ENCODE measurements at places on chromosomes 5 and 9.

DNA sequence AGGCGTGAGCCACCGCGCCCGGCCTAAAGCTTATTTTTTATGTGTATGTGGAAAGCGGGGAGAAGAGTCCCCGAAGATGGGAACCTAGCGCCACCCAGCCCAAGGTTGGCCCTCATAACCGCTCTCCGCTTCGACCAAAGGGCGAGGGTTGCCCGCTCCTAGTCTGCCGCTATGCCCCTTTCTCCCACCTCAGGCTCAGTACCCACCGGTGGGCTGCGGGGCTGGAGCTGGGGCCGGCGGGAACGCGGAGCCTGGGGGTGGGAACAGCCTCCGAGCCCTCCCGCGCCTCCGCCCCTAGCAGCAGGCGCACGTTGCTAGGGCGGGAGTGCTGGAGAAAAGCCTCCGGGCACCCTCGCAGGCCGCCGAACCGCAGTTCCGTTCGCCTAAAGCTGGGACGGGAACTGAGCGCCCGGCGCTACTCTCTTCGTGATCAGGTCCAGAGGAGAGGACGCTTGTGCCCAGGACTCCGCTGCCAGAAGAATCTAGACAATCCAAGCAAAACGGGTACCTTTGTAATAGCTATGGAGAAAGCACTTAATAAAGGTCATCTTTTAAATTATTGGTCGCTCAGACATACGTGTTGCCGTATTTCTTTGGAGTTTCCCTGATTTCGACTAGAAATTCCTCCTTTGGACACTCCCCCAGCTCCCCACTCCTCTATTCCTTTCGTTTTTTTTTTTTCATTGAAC, at the start of gene WDR31:
Gene WDR31 (minus strand): TSS at position 265 of the 689 bp plus-strand sequence. CDS start 8,253 bp downstream, outside the sequence.
- DNase-seq: peak; percentile 79

DNA sequence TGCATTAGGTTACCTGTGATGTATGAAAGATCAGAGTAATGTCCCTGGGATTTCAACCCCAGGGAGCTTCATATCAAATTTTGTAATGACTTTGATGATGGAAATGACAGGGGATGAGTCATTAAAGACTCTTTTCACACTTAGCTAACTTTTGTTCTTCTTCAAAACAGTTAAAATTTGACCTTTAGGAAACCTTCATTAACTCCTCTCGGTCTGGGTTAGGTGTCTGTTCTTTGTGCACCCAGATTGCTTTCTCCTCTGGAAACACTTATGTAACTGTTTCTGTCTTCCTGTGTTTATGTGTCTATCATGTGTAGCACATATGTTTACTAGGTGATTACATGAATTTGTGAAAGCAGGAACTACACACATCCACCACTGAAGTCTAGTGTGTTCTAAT, 1.6 kb downstream of the SRFBP1 start:
- DNase-seq: no peak

DNA sequence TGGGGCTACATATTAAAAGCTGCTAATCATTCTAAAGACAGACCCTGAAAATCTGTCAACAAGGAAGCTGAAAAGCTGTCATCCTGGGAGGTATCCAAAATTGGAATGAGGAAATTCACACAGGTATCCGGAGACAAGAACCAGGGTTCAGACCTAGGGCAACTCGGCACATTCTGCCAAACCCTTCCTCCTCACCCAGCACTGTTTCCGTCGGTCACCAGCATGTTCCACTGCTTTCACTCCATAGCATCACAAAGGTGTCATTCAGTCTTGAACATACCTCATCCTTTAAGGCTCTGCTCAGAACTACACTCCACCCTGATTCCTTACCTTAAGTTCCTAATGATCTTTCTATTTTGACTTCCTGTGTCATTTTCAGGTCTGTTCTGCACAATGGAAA, 153.1 kb upstream of the RASA1 start:
- no peak for DNase-seq

DNA sequence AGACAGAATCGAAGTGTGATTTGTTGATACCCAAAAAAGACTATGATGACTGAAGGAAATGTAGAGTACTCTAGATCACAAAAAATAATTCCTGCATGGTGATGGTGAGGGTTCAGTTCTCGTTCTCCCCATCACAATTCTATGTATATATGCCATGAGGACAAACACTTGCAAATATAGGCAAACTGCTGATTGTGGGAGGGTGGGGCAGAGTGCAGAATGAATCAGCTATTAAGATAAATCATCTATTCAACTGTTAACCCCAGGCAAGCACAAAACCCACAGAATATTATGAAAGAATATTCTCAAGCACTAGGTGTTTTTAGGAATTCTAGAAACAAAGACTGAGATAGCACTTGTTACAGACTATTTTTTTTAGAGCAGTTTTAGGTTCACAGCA, 13.9 kb upstream of the UBLCP1 start:
- DNase-seq: no peak

DNA sequence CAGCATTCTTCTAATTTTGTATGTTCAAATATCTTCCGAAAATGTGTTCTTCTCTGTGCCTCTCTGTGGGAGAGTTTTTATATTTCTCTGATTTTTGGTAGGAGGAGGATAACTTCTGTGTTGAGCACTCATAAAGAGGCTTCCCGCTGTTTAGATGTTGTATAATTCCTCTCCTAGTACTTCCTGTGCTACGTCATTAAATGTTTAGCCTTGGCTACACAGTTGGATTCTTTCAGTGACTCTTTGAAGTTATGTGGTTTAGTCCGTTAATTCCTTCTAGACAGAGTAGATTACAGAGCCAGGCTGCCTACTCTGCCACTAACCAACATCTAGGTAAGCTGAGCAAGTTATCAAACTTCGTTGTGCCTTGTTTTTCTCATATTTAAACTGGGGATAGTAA, 302.6 kb downstream of the OSTF1 start:
- no peak for DNase-seq

DNA sequence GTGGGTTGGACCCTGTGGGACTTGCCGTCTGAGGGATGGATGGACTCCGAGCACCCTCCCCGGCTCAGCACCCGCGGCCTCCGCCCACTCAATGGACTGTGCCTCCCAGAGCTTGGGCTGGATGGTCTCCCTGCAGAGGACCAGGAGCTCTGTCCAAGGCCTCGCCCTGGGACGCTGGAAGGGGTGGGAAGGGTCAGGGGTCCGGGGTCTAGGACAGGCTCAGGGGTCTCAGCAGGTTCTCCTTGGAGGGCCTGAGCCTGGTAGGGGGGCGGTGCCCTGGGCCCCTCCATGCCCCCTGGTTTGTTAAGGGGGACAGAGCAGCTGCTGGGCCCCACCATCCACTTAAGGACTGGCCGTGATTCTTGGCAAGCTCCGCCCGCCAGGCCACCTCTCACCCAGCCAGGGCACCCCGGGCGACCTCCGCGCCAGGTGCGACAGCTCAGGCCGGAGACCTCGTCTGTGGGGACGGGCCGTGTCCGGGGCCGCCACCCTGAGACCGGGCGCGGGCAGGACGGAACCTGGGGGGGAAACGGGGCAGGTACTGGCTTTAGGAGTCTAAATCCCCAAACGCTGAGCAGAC, 29.2 kb downstream of the EXOC3 start:
- DNase-seq: no peak

- DNase-seq: no peak
Measured at GRCh38 chr5:96177303-96177869, 215.7 kb upstream of the ELL2 start.

- DNase-seq: no peak
Measured at GRCh38 chr9:107034831-107035230, 171.9 kb downstream of the ZNF462 start.

- DNase-seq: no peak
Measured at GRCh38 chr5:133977161-133977787, 8.8 kb upstream of the C5orf15 start.

DNA sequence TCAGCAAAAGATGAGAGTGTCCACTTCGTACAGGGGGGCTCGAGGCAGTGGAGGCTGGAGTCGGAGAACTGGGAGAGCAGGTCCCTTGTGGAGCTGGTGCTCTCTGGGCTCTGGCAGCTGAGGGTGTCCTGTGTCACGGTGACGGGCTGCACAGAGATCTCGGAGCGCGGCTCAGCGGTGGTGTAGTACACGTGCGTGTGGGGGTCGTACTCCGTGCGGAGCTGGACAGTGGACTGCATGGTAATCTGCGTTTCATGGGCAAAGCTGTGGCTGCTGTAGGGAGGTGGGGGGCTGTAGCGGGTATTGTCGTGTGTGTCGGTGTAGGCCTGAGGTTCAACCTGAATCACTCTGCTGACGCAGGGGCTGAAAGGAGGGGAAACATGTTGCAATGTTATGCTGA, 48.0 kb downstream of the PTCH1 start:
- no peak for DNase-seq

GRCh38 chr5:176737746-176738636, 72.4 kb upstream of the UNC5A start:
- DNase-seq: no peak

DNA sequence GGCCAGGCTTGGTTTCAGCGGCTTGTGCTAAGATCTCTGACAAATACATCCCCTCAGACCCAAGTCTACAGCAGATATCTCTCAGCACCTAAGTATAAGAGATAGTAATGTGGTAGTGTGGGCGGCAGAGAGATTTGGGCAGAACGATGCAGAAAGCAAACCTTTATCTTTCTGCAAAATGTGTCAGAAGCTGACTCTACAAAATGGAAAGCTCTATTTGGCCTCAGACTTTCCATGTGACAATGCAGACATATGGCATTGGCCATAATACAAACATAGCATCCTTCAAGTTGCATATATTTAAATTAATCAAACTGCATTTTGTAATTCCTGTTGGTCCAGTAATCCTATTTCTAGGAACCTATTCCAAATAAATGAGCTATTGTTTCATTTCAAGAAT, 102.5 kb upstream of the RAI14 start:
- no peak for DNase-seq

- DNase-seq: no peak
Measured at GRCh38 chr9:85062385-85063022, 393.0 kb downstream of the NTRK2 start.

- DNase-seq: no peak
Measured at GRCh38 chr5:56523790-56524575, 290.9 kb upstream of the ANKRD55 start.

- no peak for DNase-seq
Measured at GRCh38 chr5:98301547-98301946, 471.9 kb upstream of the RGMB start.

GRCh38 chr5:98807806-98808205, 34.3 kb downstream of the RGMB start:
- DNase-seq: no peak

- DNase-seq: no peak
Measured at GRCh38 chr5:125175348-125176004, 429.0 kb upstream of the ZNF608 start.

GRCh38 chr9:126401107-126401506, 74.5 kb downstream of the MVB12B start:
- no peak for DNase-seq

- DNase-seq: peak; percentile 76
Measured at GRCh38 chr9:129489838-129490582, 130.9 kb downstream of the C9orf50 start.

DNA sequence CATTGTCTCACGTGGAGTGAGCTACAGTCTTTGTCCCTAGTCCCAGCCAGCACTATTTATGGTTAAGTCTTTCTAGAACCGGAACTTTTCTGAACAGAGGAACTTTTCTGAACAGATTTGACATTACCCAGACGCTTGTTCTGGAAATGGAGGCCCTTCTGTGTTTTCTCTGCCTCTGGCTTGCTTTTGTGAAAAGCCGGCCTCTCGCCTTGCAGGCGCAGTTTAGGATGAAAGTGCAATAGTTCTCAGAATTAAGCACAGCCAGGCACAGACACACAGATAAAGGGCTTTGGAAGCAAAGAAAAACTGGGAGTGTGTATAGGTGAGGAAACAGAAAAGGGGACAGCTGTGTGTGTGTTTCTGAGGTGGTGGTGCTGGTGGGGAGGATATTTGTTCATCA, 5.9 kb downstream of the GDNF start:
- no peak for DNase-seq

GRCh38 chr5:113205807-113206206, 229.0 kb downstream of the TSSK1B start:
- no peak for DNase-seq

- DNase-seq: no peak
Measured at GRCh38 chr5:52863715-52864290, 76.1 kb downstream of the ITGA1 start.

DNA sequence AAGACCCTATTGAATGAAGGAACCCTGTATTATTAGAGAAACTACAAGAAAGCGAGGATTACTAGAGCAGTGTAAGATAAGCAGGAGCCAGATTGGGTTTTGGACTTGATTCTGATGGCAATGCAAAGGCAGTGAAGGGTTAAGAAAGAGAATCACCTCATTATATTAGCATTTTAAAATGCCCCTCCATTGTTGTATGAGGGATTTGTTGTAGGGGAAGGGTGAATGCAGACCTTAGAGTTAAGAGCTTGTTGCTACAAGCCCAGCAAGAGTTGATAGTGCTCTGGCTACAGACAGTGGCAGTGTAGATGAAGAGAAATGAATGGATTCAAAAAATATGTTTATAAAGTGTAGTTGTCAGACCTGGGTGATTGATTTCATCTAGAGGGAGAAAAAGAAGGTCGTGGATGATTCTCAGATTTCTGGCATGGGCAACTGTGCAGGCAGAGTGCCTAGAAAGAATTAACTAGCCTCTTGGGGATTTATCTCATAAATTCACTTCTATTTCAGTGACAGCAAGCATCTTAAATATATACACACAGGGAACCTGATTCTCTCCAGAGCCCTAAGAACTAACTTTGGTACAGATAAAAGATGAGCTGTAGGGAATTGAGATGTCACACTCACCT, 344.8 kb downstream of the ARRDC3 start:
- DNase-seq: no peak

DNA sequence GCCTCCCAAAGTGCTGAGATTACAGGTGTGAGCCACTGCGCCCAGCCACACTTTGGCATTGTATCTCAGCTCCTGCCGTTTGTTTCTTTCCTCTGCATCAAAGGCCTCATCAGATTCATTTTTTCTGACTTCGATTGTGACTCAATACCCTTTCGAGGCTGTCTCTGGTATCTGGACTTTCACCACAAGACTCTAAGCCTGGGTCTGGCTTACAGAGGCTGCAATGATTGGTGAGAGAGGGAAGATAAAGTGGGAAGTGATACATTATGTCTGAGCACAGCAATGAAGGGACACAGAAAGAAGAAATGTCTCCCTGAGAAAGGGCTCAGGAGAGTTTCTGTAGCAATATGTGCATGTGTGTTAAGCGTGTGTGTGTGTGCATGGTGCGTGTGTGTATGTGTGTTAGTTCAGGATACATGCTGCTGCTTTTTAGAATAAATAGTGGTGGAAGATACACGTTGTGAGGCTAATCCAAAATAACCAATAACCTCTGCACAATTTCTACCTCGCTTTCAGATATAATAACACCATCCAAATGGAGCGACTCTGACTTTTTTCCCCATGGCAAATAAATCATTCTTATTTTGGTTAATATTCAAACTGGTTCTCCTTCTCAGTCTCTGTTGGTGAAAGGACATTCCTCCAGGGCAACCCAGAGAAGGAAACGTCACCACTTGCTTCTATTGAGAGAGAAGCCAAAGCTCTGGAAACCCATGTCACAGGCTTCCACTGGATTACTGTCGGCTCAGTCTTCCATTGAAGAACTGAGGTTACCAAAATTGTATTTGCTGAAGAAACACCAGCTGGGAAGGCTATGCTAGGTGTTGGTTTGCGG, 8.1 kb upstream of the DAB2 start:
- DNase-seq: no peak

Data from CD4-positive, alpha-beta T cell treated with Interleukin-21 for 1 hour (primary cell).